ENCODE measurements at places on chromosomes 1 and 21.

DNA sequence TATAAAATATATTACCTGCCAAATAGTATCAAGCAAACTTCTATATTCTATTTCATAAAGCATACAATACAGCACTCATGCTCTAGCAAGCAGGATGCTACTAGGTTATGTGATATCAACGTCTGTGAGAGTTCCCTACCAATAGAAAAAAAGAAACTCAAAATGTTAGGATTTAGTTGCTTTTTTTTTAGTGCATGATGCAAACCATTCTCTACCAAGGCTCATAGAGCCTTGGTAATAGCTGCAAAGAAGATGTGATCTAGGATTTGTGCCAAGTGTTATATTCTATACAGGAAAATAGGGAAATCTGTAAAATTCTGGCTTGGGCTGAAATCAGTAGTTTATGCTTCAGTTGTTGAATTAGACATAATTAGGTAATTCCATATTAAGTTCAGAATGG lies 394.4 kb downstream of the DSCAM start:
- no peak for DNase-seq

DNA sequence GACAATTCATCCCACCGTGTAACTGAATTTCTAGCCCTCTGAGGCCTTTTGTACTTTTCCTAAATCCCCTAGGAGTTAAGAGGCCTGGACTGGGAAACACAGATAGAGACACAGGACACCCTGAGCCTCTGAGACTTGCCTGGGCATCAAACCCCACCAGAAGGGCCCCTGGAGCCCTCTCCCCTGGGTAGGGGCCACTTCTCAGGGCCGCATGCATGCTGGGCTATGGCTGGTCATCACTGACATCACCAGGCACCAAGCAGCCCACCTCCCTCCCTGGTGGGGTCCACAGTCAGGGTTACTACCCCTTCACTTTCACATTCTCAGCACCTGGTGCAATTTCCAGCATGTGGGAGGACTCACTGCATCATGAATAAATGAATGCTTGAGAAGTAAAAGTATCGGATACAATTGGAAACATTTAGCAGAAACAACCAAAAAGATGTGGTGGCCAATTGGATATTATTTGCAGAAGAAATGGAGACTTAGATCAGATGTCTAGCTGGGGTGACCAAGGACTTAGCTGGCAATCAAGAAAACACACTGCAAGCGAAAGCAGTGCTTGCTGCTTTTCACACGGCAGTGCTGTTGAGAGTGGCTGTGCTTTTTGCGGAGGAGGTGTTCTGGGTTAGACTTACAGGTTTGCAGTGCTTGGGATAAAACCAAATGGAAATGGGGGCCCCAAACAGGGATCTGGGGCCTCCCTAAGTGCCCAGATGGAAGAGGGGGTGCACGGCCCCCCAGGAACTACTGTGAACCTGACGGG lies 950 bp upstream of the KRTAP10-7 start:
- no peak for DNase-seq

DNA sequence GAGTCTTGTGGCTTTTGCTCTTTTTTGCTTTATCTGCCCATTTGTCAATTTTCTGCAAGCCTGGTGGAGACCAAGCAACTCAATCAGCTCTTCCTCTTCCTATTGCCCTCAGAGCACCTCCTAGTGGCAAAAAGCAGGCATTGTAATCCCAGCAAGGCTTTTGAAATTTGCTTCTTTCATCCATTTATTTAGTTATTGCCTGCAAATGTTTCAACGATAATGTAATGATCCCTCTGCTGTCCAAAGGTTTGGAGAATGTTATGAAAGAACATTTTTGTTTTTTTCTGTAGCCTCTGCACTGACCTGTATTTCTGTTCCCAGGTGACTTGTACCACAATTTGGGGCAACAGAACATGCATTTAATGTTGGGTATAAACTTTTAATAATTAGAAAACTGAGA lies 127.8 kb downstream of the GABPA start:
- peak; percentile 16 for DNase-seq

DNA sequence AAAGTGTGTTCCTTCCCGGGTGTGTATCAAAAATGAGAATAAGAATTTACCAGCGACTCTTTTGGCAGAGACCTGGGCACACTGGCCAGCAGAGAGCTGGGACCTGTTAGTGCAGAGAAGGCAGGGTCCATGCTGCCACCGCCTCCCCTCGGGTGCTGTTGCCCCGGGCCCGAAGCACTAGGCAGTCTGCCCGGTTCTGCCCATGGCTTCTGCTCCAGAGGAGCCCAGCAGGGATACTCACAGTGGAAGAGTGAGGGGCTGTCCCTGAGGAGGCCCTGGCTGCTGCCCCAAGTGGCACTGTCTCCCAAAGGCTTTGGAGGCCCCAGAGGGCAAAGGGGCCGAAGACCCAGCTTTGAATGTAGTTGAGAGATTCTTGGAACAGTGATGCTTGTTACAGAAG lies 80.5 kb downstream of the MIS18A start:
- no peak for DNase-seq

DNA sequence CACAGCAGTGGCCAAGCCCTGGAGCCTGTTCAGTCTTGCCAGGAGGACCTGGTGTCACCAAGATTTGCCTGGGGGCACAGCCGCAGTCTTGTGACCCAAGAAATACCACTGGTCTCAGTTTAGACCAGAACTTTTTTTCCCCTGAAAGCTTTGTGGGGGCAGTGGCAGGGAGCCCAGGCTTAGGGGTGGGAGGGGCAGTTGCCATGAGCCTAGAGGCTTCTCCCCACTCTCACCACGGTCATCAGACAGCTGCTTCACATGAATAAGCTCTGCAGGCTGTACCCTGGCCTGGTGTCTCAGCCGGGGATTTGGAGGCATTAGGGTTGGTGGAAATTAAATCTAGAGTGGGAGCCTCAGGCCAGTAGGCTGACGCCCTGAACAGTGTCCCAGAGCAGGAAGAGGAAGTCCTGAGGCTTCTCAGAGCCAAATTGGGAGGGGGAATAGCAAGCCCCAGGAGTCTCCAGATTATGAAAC lies 73.7 kb downstream of the SLC16A1 start:
- no peak for DNase-seq

- DNase-seq, result no peak
Measured at GRCh38 chr1:59605761-59606160, 209.0 kb upstream of the HOOK1 start.

DNA sequence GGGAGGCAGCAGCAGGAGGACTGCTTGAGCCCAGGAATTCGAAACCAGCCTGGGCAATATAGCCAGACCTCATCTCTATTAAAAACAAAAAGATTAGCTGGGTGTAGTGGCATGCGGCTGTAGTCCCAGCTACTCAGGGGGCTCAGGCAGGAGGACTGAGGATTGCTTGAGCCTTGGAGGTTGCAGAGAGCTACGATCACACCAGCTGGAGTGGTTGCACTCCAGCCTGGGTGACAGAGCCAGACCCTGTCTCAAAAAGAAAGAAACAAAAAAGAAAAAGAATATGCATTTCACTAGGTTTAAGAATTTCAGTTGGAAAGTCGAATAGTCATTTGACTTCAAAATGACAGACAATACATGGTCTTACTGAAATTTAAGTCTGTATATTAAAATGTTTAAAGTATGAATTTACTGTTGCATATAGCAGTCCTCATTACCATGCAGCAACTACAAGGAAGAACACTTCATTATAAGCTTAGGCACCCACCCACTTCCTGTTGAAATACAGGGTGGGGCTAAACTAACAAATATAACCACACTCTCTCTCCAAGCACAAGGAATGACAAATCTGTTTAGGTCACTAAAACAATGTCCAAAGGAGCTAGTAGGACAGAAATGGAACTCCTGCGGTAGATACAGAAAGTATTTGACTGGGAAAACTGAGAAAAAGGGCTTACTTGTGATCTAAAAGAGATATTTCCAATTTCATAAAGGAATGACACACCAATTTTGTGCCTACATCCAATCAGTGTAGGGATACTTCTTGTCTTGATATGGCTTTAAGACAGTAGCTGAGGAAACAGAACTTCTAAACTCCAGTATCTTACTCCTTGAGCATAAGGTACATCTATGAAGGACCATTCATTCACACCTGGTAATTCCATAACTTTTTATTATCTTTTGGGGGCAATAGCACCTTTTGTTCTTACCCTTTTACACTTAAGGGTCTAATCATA lies 44.1 kb downstream of the GPR3 start:
- peak; percentile 13 for DNase-seq

GRCh38 chr1:61287014-61287413 lies 204.7 kb downstream of the NFIA start:
- no peak for DNase-seq

DNA sequence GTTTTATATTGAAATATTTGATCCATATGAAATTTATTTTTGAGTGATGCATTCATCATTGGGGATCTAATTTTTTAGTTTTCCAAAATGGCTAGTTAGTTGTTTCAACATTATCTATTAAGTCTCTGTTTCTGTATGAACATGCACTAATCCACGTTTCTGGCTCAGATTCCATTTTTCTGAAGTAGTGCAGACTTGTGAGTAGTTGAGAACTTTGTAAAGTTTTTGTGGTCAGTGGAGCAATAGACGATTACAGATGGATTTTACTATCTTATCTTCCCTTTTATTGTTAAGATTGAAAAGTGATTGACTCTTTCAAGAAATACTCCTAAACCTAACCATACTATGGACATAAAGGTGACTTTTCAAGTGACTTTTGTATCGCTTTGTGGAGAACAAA lies 16.7 kb downstream of the SOAT1 start:
- DNase-seq, result no peak

DNA sequence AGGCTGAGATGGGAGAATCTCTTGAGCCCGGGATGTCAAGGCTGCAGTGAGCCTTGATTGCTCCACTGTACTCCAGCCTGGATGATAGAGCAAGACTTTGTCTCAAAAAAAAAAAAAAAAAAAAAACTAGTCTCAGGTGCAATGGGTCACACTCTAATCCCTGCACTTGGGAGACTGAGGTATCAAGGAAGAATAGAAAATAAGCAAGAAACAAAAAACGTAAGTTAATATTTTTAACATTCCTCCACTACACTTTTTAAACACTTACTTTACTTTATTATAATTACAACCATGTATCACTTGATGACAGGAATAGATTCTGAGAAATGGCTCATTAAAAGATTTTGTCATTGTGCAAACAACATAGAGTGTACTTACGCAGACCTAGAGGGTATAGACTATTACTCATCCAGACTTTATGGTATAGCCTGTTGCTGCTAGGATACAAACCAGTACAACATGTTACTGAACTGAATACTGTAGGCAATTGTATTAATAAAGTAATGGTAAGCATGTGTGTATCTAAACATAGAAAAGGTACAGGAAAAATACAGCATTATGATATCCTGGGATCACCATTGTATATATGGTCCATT lies 1244.1 kb upstream of the ADGRL4 start:
- no peak for DNase-seq

DNA sequence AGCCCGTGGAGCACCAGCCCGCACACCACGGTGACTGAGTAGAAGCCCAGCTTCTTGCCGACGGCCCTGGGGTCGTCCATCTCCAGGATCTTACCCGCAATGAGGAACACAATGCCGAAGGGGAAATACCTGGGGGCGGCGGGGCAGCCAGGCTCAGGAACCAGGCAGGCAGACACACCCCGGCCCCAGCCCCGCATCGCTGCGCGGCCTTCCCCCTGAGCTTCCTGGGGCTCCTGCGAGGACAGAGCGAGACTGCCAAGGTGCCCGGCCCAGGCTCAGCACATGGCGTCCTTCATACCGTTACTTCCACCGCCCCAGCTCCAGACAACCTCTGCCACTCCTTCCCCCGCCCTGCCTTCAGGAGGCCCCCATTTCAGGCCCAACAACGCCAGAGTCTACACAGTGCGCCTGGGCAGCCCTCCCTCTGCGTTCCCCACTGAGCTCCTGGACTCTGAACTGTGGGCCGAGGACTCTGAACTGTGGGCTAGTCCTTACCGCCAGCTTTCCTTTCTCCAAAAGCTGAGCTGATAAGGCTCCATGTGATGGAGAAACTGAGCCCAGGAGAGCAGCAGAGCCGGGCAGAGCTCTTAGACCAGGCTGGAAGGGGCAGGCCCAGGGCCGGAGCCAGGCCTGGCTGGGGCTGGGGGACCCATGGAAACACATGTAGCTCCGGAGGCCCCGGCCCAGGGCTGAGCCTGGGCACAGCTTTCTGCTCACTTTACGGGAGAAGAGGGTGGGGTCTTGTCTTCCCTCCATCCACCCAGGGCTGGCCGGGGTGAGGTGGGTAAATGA lies 30.8 kb downstream of the PODN start:
- DNase-seq, result no peak

GRCh38 chr1:158286941-158287346 lies 2.8 kb upstream of the CD1C start:
- no peak for DNase-seq

GRCh38 chr1:199847021-199847420 lies 180.5 kb upstream of the NR5A2 start:
- DNase-seq, result no peak

DNA sequence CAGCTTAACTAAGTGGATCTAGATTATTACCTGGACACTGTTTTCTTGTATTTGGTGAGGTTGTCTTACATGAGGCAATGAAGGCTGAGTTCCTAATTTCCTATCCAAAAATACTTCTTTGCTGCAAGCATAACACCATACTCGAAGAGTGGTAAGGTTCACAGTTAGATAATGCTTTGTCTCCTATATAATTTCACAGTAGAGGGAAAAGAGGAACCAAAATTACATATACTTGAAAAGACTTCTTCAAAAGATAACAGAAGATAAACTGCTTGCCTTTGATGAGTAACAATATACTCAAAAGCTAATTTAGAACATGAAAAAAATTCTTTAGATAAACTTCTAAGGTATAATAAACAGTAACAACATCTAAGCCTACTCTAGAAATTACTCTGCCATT lies 20.4 kb downstream of the USP33 start:
- no peak for DNase-seq

DNA sequence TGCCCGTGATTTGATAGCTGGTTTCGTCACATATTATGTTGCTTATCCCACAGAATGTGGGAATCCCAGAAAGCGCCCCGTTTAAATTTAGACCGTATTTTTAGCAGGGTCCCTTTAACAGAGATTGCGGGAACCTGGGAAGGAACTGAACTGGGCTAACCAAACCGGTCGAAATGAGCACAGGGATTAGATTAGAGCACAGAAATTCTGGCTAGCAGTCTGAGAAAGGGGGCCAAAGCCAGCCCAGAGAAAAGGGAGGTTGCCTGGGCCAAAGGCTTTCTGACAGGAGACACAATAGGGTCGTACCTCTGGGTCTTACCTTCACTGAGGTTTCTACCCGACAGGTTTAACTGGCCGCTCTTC lies 327 bp downstream of the LRRC40 start:
- no peak for DNase-seq

- no peak for DNase-seq
Measured at GRCh38 chr1:234629026-234629425, 19.0 kb upstream of the IRF2BP2 start.

DNA sequence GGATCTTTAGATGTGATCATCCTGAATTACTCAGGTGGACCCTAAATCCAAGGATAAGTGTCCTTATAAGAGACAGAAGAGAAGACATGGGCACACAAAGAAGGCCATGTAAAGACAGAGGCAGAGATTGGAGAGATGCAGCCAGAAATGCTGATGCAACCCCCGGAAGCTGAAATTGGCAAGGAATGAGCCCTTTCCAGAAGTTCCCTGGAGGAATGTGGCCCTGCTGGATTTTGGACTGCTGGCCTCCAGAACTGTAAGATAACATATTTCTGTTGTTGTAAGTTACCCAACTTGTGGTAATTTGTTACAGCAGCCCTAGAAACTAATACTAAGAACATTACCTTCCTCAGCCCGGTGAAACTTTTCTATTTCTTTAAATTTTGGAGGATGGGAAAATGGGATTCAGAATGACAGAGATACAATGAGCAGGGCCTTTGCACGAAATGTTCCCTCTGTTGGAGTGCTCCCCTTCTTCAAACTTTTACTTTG lies 11.2 kb upstream of the PLPP3 start:
- DNase-seq, result no peak
